OCI-LY7 (cell line): ENCODE measurements at places on chromosomes 3 and 15. TPM values are rescaled to one million over a fixed set of nuclear protein-coding genes. Genes with fewer than 3 reads are reported as not detected.

Gene ATP10A
- 0.06 TPM in 1 of 2 replicates, not detected in the other for total RNA-seq

Gene MESP2
- not detected in 2 replicates for total RNA-seq

Gene NBEAL2
- total RNA-seq: 129 and 149 TPM in 2 replicates

Gene HRG
- total RNA-seq: not detected in 2 replicates

Gene ZNF639
- total RNA-seq: 59.3 and 63.5 TPM in 2 replicates

Gene TMC3
- not detected in 2 replicates for total RNA-seq
